Kidney epithelial cell (primary cell): ENCODE measurements at places on chromosomes 4 and X.

DNA sequence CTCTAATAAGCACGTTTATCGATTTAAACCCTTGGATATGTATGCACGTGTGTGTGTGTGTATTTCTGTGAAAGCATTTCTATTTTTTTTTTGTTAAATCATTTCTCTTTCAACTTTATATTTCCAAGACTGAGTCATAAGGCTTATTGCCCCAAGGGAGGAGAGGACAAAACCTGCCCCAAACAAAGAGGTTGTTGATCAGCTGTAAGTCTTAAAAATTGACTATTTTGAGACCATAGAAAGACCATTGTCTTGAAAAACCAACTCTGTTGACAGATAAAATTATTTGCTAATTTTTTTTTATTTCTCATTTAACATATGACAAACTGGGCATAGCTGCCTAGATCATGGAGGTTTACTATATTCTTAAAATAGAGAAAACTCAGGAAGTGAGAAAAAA is 222.4 kb downstream of the FMR1NB start:
- no peak for DNase-seq

- DNase-seq, result no peak
Observed at GRCh38 chrX:152399395-152399794, 51.7 kb downstream of the GABRA3 start.

DNA sequence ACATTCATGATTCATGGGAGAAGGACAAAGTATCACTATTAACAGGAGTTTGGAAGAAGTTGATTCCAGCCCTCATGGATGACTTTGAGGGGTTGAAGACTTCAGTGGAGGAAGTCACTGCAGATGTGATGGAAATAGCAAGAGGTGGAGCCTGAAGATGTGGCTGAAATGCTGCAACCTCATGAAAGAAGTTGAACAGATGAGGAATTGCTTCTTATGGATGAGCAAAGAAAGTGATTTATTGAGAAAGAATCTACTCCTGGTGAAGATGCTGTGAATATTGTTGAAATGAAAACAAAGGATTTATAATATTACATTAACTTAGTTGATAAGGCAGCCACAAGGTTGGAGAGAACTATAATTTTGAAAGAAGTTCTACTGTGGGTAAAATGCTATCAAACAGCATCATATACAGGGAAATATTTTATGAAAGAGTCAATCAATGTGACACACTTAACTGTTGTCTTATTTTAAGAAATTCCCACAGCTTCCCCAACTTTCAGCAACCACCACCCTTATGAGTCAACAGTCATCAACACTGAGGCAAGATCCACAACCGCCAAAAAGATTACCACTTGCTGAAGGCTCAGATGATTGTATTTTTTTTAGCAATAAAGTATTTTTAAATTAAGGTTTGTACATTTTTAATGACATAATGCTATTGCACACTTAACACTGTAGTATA is 302.6 kb downstream of the CBLL2 start:
- no peak for DNase-seq

DNA sequence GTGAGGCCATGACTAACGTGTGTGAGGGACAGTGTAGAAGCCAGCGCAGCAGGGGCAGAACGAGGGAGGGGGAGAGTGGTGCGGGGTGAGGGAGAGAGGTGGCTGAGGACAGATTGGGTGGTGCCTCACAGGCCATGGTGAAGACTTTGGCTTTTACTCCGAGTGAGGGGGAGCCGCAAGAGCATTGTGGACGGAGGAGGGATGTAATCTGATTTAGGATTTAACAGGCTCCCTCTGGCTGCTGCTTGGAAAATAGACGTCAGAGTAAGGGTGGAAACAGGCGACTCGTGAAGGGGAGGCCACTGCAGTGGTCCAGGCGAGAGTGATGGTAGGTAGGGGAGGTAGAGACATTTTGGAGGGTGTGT is 13.0 kb downstream of the PPP1R3F start:
- no peak for DNase-seq

GRCh38 chrX:6041630-6042029 is 187.0 kb downstream of the NLGN4X start:
- no peak for DNase-seq
